ENCODE measurements at places on chromosomes 6 and 20.

DNA sequence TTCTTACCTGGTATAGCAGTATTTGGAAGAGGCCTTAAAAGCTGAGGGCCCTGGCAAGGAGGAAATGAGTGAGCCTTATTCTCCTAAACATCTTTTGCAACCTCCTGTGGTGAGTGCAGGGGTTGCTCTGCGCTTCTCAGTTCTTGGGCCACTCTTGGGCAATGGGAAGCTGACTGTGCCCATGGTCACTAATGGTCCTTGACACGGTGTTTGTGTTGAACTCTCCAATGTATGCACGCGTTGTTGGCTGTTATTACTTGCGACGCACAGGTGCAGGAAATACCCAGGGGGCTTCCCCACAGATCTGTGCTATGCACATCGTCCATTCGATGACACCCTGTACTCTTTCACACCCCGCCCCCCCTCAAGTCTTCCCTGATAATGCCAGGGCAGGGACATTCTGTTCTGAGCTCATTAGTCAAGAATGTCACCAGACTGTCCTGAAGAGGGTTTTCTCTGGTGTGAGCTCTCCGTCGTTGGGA, 79.7 kb downstream of the EDN1 start:
- DNase-seq, result no peak

- DNase-seq, result no peak
These were observed 68.3 kb upstream of the KIF16B start for GRCh38 chr20:16641511-16642023.

DNA sequence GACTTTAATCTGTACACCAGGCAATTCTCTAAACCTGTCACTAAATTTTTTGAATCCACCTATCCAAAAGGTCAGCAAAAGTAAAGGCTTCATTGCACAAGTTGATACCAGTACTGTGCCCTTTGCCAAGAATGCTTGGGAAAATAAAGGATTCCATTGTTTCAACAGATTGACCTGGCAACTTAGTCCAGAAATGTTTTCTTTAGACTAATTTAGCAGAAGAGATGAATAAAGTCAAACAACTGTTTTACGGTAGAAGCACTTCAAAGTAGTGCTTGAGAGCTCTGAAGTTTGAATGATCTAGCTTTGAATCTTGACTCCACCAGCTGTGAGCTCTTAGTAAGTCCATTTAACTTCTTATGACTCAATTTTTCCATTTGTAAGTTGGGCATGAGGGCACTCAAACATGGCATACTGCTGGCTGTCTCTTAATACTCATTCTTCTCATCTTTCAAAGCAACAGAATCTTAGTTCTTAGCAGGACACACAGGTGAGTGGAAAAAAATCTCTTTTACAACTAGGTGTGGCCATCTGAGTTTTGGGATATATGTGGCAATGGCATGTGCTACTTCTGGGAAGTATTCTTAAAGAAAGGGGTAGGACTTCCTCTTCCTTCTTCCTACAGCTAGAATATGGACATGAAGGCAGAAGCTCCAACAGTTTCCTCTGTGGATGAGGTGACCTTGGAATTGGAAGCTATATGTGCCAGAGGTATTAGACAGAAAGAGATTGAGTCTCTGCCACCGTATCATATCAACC, 55.9 kb upstream of the LOC128125822 start:
- no peak for DNase-seq

DNA sequence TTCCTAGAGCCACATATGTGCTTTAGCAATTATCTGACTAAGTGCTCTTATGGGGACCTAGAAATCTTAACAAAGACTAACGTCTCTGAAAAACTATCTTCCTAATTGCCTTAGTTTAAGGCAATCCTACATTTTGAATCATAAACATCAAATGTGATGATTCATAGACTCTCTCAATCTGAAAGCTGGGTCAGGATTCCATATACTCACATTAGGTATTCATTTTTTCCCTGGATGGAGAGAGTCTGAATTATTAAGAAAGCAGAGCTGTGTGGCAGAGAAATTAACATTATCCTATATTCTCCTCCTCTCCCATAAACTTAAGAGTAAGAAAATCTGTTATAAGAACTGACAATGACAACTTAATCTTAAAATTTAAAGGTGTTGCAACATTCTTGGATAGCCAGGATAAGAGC, 1.6 kb upstream of the PRL start:
- no peak for DNase-seq

- DNase-seq, result no peak
These were observed 2.1 kb upstream of the COL20A1 start for GRCh38 chr20:63290677-63291472.

- no peak for DNase-seq
These were observed 79.6 kb downstream of the IPCEF1 start for GRCh38 chr6:154276810-154277628.

GRCh38 chr6:2529211-2529719, 221.5 kb downstream of the MYLK4 start:
- DNase-seq, result no peak

- no peak for DNase-seq
These were observed 662.4 kb downstream of the EPHA7 start for GRCh38 chr6:92756912-92757311.

All from smooth muscle cell of the brain vasculature (primary cell).